ENCODE measurements at places on chromosomes 11 and 22.
A peak's percentile ranks its signal among the peaks of the same experiment; 100 is the strongest.

DNA sequence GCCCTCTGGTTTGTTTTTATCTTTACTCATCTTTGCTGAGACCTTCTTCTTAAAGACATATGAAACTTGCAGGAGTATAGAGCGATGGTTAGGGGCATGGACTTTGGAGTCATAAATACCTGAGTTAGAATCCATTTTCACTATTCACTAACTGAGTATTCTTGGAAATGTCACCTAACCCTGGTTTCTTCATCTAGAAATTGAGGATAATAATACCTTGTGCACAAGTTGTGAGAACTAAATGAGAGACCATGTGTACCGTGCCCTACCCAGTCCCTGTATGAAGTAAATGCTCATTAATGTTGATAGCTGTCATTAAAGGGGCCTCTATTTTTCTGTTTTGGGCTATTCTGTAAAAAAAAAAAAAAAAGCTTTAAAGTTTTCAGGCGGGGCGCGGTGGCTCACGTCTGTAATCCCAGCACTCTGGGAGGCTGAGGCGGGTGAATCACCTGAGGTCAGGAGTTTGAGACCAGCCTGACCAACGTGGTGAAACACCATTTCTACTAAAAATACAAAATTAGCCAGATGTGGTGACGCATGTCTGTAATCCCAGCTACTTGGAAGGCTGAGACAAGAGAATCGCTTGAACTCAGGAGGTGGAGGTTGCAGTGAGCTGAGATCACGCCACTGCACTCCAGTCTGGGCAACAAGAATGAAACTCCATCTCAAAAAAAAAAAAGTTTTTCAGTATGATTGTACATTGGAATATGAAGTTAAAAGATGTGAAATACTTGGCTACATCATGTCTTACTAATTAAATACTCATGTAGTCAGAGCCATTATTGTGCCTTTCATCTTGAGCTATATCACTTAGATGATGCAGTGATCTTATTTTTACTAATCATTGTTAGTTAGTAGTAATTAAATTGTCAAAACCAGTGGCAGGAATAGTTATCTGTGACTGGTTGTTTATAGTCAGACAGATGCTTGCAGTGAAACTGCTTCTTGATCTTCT, 95.0 kb downstream of the AMOTL1 start:
- peak; percentile 61 for DNase-seq

- no peak for DNase-seq
These were observed 40.0 kb downstream of the LINC01488 start for GRCh38 chr11:69521457-69521856.

DNA sequence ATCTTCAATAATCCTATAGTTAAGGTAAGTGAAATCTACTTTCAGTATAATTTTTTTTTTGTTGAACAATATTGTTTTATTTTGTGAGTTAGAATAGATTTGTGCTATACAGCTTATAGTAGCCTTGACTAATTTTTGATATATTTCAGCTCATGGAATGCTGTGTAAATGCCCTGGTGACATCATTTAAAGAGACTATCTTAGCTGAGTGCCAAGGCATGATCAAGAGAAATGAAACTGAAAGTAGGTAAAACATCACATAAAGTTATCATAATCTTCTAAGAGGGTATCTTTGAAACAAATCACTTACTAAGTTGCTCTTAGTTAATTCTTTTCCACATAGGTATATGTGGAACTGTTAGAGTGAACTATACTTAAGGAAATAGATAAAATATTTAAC, 51.4 kb upstream of the ACAT1 start:
- DNase-seq: peak; percentile 84

DNA sequence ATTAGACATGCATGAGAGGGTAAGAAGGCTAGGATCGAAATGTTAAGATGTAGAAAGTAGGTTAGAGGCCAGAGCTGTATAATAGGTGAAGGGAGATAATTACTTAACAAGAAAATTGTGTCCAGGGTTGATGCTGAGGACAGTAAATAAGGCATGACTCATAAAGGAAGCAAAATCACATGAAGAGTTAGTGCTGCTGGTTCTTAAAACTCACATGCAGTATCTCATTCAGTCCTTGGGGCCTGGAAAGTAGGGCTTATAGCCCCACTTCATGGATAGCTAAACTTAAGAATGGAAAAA, 130.2 kb downstream of the NCAM1 start:
- DNase-seq: peak; percentile 68

GRCh38 chr22:47298017-47298785, 535.8 kb downstream of the TBC1D22A start:
- no peak for DNase-seq

- peak; percentile 23 for DNase-seq
These were observed 77.7 kb downstream of the MORC2 start for GRCh38 chr22:30890686-30891442.

GRCh38 chr11:18191376-18191775, 18.7 kb downstream of the MRGPRX4 start:
- peak; percentile 21 for DNase-seq

DNA sequence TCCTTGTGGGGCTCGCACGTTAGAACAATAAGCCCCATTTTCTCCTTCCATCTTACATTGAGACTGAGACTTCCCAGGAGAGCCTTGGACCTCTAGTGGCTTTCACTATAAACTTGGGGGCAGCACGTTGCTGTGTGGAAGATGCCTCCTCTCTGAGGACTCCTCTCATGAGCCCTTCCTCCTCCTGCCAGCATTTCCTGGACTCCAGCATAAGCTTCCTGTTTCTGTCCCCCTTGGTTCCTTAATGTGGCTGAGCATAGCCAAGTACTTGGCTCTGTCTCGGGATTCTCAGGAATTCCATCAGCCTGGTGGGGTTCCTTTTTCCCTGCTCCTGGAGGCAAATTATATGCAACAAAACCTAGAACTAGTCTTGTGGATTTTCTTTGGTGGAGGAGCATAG, 38.8 kb upstream of the UBASH3B start:
- DNase-seq: no peak

DNA sequence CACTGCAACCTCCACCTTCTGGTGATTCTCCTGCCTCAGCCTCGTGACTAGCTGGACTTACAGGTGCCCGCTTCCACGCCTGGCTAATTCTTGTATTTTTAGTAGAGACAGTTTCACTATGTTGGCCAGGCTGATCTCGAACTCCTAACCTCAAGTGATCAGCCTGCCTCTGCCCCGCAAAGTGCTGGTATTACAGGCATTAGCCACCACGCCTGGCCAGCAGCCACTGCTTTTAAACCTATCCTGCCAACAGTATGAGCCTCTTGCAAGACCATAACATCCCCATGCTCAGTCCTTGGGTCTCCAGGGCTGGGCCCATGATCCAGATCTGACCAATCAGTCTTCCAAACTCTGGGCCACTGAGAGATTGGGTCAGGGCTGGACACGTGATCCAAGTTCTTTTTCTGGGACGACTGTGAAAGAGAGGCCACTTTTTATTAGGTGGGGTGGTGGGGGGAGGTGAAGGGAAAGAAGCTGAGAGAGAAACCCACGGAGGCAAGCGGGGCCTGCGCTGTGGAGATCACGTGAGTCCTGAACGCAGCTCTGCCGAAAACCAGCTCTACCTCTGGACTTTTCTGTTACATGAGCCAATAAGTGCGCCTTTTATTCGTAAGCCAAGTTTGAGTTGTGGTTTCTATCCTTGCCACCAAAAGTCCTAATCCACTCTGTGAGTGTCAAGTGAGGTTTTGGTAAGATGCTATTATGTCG, 17.9 kb downstream of the ASPHD2 start:
- no peak for DNase-seq

GRCh38 chr22:37419969-37420685, 7.2 kb downstream of the ELFN2 start:
- DNase-seq: peak; percentile 27

DNA sequence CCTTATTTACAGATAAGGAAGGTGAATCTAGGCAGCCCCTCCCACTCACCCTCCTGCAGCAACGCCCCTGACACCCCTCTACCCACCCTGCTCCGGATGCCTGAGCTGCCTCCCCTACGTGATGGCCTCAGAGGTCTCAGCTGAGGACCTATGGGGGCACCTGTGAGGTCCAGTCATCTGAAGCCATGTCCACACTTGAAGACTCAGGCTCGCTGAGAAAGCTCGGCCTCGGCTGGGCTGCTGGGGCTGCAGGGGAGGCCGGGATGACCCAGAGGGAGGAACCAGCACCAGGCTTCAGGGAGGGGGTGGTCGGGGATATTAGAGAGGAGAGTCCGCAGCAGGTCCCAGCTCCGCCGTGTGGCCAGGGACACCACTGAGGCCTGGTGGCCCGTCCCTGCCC, 92.8 kb downstream of the BRD1 start:
- no peak for DNase-seq

DNA sequence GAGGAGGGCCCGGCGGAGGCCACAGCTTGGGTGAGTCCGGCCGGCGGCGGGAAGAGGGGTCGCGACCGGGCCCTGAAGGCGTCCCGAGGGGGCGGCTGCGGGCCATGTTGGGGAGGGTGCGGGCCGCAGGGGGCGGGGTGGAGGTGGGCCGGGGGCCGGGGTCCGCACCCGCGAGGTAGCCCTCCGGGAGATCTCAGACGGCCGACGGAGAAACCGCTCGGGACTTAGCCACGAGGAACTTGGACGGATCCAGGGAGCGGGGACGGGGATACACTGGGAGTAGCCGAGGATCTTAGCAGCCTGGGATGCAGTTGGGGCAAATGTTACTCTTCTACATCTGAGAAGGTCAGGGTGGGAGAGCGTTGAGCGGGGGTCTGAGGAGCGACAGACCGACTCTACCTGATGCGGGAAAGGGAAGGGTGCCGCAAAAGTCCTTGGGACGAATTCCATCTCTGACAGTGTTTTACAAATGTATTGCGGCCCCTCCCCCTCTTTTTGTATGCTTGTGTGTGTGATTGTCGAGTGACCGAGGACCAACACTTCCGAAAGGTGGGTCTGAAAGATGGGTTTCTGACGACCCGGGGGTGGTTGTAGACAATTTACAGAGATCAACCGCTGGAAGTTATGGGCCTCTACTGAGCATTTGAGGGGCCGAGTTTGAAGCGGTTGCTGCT, 658 bp downstream of the STIP1 start:
- peak; percentile 24 for DNase-seq

DNA sequence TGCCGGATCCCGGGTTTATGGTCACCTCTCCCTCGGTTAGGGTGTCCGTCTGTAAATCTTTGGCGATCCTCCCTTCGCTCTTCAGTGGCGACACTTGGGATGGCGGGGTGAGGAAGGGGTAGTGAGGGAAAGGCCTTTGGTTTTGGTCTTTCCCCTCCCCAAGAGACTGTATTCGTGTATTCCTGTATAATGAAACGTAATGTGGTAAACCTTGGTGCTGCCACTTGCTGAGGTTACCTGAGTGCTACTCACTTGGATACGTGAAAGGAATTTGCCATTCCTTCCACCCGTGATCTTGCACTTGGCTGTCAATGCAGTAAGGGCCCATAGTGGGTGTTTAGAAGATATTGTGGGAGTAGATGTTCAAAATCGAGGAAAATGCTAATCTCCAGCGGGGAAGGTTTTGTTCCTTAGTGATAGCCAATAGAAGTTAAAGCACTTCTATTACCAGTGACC, 578 bp upstream of the NUP160 start:
- DNase-seq: no peak

DNA sequence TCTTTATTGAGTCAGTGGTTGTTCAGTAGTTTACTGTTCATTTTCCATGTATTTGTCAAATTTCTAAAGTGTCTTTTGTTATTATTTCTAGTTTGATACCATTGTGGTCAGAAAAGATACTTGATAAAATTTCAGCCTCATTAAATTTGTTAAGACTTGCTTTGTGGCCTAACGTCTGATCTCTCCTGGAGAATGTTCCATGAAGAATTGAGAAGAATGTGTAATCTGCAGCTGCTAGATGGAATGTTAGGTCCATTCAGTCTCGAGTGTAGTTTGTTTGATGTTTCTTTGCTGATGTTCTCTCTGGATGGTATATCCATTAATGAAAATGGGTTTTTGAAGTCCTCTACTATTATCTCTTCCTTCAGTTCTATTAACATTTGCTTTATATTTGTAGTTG, 394.7 kb upstream of the ANO5 start:
- DNase-seq: no peak

DNA sequence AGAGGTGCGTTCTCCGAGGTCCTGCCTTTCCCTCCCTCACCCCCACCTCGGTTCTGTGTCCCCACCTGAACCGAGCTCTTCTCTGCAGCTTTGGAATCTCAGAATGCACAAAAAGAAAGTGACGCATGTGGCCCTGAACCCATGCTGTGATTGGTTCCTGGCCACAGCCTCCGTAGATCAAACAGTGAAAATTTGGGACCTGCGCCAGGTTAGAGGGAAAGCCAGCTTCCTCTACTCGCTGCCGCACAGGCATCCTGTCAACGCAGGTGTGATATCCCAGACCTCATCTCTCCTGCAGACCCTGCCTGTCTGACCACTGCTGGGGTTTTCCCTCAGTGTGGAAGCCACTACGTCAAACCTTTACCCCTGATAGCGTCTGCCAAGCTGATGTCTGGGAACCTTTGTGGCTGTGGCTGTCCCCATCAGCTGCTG, 13.9 kb downstream of the ACP2 start:
- DNase-seq: no peak

DNA sequence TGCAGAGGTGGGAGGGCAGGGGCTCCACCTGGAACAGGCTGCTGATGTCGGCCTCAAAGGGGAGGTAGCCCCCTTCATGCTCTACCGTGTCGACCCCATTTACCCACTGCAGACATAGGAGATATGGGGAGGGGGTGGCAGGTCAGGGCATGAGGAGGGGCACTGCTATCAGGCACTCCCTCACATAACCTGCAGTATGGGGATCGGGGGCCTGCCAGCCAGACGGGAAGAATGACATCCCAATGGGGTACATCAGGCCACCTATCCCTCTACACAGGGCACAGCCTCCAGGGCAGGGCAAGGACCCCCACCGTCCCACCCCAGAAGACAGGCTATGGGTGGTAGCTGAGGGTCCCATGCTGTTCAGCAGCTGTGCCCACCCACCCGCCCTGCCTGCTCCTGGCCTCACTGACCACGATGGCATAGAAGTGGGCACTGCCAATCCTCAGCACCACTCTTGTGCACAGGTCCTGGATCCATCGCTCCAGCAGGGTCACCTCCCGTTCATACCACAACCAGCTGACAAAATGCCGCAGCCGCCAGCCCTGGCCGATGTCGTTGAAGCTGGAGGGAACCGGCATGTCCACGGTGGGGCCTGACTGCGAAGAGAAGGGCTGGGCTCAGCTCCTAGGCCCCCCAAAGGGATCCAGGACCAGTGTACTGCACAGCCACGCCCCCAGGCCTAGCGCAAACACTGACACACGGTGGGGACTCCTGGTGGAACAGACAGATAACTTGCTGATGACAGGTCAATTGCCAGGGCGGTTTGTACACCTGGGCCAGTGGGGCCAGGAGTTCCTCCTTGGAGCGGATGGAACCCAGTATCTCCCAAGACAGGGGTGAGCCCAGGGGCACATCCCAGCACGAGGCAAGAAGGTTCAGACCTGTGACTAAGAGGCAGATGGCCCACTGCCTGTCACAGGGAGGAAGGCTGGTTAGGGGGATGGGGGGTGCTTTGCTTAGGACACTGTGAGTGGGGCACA, 24.1 kb downstream of the RGL4 start:
- no peak for DNase-seq

DNA sequence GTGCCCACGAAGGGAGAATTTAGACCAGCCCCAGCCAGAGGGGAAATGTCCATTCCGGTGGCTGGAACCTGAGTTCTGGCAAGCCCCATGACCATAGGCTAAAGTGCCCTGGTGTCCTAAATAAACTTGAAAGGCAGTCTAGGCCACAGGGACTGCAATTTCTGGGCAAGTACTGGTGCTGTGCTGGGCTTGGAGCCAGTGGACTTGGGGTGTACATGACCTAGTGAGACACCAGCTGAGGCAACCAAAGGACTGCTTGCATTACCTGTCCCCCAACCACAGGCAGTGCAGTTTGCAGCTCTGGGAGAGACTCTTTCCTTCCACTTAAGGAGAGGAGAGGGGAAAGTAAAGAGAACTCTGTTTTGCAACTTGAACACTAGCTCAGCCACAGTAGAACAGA, 23.7 kb downstream of the RRP8 start:
- no peak for DNase-seq

GRCh38 chr11:102957953-102958352, 2.4 kb upstream of the MMP13 start:
- no peak for DNase-seq
